ENCODE measurements at places on chromosomes 5 and 9.

GRCh38 chr5:51214746-51215145 is 168.5 kb upstream of the ISL1 start:
- DNase-seq = no peak

GRCh38 chr5:8560776-8561175 is 691.8 kb downstream of the MTRR start:
- no peak for DNase-seq

DNA sequence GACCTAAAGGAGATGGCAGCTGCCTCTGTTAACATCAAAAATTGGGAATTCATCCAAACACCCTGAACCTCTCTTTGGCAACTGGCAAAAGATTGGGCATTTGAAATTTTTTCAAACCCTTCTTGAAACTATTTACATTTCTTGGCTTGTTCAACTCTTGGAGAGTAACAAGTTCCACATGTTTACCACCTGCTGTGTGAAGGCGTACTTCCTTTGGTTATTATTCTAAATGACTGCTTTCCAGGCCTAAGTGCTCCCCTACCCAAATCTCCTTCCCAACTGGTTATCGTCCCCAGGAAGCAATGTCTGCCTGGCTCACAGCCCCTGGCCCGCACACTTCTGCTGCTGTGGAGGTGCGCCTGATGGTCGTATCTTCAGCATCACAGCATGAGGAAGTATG is 422.7 kb downstream of the DMAC1 start:
- DNase-seq = no peak

DNA sequence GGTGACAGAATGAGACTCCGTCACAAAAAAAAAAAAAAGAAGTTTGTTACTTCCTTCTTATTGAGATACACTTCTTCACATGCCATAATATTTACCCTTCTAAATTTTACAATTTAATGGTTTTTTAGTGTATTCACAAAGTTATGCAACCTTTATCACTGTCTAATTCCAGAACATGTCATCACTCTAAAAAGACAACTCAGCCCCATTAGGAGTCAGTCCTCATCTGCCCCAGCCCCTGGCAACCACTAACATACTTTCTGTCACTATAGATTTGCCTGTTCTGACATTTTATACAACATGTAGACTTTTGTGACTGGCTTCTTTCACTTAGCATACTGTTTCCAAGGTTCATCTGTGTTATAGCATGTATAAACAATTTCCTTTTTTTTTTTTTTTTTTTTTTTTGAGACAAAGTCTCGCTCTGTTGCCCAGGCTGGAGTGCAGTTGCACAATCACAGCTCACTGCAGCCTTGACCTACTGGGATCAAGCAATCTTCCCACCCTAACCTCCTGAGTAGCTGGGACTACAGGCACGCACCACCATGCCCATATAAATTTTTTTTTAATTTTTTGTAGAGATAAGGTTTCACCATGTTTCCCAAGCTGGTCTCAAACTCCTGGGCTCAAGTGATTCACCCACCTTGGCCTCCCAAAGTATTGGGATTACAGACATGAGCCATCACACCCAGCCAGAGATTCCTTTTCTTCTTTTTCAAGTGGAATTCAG is 18.0 kb downstream of the AQP3 start:
- no peak for DNase-seq

DNA sequence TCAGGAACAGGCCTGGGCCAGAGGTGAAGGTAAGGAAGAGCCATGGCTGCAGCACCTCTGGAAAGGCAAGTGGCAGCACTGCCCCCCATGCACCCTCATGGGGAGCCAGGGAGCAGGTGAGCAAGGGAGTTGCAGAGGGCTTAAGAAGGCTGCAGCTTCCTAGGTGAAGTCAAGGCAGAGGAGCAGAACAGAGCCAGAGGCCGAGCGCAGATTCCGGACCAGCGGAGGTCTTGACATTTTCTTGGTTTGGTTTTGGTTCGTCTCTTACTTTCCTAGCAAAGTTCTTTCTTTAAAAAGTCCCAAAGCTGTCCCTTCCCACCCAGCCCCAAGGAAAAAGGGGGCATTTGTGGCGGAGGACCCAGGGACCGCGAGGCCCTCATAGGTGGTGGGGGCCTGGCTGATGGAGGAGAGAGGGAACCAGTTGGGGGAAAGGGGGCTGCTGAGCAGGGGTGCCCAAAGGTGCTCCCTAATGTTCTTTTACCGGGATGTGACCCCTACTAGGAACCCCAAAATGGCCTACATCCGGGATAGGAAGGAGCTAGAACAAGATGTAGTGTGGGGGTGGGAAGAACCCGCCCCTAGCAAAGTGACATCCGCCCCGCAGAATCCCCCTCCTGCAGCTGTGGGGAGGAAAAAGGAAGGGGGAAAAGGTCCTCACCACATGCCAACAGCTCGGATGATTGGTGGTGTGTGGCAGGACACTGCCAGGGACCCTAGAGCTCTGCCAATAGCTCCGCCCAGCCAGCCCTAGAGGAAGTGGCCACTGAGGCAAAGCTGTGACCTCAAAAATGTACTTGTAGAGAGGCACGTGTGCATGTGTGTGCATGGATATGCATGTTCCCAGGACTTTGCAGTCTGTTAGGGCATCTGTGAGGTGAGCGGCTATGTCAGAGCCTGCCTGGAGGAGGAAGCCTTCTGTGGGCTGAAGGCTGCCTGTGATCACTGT is 914 bp upstream of the CD72 start:
- peak; percentile 28 for DNase-seq

DNA sequence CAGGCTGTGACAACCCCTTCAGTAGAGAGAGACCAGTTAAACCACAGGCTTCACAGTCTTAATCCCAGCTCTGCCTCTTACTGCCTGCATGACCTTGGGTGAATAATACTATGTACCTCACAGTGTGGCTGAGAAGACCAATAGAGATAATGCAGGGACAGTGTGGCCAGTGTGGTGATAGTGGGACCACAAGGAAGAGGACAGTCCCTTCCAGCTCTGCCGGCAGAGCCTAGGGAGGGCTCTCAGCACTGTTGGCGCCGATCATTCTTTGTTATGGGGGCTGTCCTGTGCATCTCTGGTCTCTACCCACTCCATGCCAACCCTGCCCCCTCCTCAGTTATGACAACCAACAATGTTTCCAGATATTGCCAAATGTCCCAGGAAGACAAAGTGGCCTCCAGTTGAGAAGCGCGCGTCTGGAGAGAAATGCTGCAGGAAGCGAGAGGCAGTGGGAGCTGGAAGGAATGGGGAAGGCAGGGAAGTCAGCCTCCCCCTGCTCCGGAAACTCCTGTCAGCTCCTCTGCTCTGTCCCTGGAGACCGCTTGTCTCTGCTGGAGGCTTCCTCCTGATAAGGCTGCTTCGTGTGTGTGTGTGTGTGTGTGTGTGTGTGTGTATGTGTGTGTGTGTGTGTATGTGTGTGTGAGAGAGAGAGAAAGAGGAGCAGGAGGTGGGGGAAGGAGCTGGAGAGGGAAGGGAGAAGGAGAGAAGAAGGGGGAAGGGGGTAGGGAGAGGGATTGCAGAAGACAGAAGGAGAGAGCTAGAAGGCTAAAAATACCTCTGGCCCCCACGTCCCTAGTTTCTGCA is 31.8 kb upstream of the FABP6 start:
- no peak for DNase-seq

GRCh38 chr5:163379298-163380155 is 57.9 kb upstream of the CCNG1 start:
- no peak for DNase-seq

- DNase-seq = no peak
Measured at GRCh38 chr5:19880458-19880857, 107.5 kb downstream of the CDH18 start.
